ENCODE measurements at places on chromosomes 5 and 9. TPM values are rescaled to one million over a fixed set of nuclear protein-coding genes. Genes with fewer than 3 reads are reported as not detected.

The FAM78A gene
- 1.0 TPM for total RNA-seq

The RANBP17 gene
- total RNA-seq, result 7.1 TPM

The GPR150 gene
- not detected for total RNA-seq

The GLE1 gene
- 30.3 TPM for total RNA-seq

The CDH9 gene
- not detected for total RNA-seq
